ENCODE measurements at places on chromosomes 1 and 21.

DNA sequence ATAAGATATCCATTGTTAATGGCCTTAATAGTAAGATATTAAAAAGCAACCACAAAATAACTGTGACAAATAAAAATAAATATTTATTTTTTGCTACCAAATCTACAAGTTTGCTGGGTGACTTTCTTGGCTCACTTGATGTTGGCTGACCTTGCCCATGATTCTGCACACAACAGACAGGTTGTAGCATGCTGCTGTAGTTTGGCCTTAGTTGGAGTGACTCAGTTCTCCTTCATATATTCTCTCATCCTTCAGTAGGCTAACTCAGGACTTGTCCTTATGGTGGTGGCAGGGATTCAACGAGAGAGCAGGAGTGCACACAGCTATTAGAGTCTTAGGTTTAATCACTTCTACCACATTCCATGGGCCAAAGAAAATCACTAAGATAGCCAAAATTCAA is 437.9 kb downstream of the MRPL39 start:
- DNase-seq, result no peak

GRCh38 chr21:32545948-32546441 is 39.3 kb downstream of the TCP10L start:
- no peak for DNase-seq

DNA sequence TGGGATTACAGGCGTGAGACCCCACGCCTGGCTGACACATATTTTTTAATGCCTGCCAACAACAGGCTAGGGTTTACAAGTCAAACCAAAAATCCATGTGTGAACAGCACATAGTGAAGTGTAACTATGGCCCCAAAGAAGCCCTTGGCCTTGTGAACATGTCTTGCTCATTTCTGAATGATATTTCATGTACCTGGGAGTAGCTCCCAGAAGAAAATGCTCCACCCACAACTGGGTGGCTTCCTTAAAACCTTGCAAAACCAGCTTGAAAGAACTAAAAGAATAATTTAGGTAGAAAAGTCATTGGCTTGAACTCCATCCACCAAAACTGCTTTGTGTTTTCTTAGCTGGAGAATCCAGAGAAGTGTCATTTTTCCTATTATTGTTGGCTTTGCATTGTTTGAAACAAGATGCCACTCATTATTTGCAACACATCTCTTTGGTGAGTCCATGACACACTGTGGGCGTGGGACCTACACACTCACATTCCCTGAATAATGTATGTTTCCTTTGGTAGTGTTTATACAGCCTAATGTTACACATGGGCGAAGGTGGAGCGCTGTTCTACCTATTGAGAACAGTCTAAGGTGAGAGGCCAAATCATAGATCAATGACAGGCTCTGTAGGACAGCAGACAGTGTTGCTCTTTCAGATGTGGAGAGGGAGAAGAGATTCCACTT is 28.5 kb upstream of the SDE2 start:
- peak; percentile 29 for DNase-seq

GRCh38 chr1:158799689-158800088 is 18.7 kb upstream of the OR6N2 start:
- DNase-seq, result peak; percentile 59

DNA sequence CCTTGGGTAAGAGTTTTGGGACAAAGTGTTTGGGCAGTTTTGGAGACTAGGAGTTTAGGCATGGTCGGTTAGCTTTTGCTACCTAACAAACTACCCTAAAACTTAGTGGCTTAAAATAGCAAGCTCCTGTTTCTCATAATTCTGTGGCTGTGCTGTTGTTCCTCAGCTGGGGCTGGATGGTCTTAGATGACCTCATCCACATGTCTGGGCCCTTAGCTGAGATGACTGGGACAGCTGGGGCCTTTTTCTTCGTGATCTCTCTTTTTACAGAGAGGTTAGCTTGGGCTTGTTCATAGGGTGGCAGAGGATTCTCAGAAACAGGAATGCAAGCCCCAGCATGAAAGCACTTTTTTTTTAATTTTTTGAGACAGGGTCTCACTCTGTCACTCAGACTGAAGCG is 6.6 kb downstream of the ATP1A4 start:
- DNase-seq, result no peak

DNA sequence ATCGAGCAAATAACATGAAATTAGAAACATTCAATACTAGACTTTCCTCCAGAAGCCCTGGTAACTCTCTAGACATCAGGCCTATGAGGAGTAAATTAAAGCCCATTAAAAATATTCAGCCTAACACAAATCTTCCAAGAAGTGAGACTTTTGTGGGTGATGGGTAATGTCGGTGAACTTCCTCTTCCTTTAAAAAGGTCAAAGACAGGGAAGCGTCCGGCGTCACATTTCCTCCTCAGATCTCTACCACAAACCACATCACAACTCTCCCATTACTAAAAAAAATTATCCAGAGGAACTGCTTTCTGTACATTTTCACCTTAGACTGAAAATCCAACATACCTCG is 1.4 kb downstream of the EIF4G3 start:
- DNase-seq, result peak; percentile 88

DNA sequence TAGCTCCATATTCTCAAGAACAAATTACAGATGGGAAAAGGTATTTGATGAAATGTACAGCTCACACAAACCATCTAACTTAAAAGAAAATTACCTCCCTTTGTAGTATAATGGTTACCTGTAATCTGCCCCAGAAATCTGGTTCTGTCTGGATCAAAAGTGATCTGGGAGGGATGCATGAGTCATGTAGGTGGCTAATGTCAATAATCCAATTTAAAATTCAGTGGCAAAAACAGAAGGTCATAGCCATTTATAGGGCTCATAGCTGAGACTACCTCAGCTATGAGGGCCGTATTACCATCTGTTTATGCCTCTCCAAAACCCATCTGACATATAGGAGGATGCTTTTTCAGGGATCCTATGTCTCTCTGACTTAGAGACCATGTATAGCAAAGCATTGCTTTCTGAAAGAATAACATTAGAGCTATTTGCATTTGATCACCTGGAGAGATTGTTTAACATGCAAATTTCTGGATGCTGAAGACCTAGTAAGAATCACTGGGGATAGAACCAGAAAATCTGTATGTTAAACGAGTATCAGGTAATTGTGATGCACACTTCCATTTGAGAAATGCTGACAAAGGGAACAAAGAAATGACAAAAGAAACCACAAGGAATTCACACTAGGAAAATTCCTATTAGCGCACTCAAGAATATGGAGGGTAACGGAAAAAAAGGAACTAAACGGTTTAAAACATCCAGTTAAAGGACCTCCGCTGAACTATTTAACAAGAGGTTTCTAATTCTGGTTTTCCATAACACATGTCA is 17.6 kb downstream of the PAXBP1 start:
- no peak for DNase-seq

DNA sequence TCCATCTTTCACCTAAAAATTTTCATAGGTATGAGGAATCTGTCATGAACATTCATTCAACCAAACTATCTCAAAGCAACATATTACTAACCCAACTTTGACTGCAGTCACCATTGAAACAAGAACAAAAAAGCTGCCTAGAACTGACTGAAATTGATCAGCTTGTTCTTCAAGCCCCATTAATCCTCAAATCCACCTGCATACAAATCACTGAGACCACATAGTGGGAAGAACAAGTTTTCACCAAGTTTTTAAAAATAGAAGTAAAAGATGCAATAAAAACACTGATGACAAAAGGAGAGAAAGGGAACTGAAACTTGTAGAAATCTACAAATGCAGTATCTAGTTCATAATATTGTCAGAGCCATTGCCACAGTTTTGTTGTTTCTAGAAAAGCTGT is 6.1 kb downstream of the SORT1 start:
- peak; percentile 68 for DNase-seq

DNA sequence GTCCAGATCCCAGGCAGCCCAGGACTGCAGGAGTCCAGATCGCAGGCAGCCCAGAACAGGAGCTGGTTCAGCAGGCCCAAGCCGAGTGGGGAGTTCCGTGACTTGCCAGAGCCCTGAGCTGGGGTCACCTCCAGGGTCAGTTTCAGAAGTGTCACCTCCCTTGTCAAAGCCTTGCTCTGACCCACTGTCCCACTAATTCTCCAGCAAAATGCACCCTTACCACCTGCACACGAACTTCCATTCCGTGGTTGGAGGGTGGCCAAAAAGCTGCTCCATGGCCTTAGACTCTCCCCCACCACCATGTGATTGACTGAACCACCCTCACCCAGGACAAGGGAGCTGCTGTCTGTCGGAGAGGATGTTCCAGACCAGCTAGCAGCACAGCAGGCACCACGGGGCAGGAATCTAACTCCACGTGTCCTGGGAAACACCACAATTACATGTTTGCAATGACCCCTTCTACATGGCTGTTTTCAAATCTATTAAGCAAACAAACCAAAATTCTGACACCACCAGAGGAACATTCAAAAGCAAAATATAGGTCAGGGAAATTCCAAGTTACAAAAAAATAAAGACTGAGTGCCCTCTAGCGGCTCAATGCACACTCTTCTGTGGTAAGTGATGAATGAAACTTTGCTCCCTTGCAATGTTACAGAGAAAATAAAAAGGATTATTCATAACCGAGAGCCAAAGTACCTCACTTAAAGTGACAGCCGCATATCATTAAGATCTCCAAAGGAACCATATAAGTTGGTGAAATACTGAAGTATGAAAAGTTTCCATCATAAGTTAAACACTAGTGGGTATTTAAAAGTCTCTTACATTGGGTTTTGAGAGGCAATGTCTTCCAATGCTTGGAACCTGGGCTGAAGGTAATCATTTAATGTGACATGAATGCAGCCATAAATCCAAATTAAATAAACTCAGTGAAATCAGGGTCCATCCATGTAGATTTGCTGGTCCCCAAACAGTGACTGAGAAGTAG is 76.3 kb downstream of the NPHP4 start:
- peak; percentile 47 for DNase-seq

- DNase-seq, result no peak
Observed at GRCh38 chr1:39158327-39159086, 46.0 kb upstream of the MACF1 start.

- DNase-seq, result no peak
Observed at GRCh38 chr1:5887971-5888361, 104.3 kb downstream of the NPHP4 start.

GRCh38 chr1:205324781-205325180 is 3.2 kb upstream of the NUAK2 start:
- DNase-seq, result no peak
